Fibroblast of lung (primary cell): ENCODE measurements at places on chromosomes 5 and 9. TPM values are rescaled to one million over a fixed set of nuclear protein-coding genes. Genes with fewer than 3 reads are reported as not detected.

The PCDHGA9 gene
- total RNA-seq = 2.6 and 4.8 TPM in 2 replicates

The SLC1A3 gene
- 3.1 and 3.3 TPM in 2 replicates for total RNA-seq

The PCDHB13 gene
- 0.26 and 1.5 TPM in 2 replicates for total RNA-seq

The PTRH1 gene
- total RNA-seq = 13.1 and 26.1 TPM in 2 replicates

The PCSK1 gene
- total RNA-seq = not detected in 2 replicates

The IL3 gene
- total RNA-seq = not detected in 2 replicates

The PCDHGB5 gene
- total RNA-seq = 17.5 and 21.5 TPM in 2 replicates

The C5orf47 gene
- total RNA-seq = not detected in 2 replicates

The SLC4A9 gene
- total RNA-seq = not detected in 2 replicates

The GABRA1 gene
- not detected in 2 replicates for total RNA-seq

The PAEP gene
- not detected in 2 replicates for total RNA-seq

The ETF1 gene
- 117 and 118 TPM in 2 replicates for total RNA-seq

The SMC2 gene
- 6.7 and 12.6 TPM in 2 replicates for total RNA-seq

The AGXT2 gene
- total RNA-seq = not detected in 2 replicates

The GDNF gene
- 0.51 and 0.83 TPM in 2 replicates for total RNA-seq

The SLC34A3 gene
- total RNA-seq = not detected in 2 replicates

The GAPT gene
- total RNA-seq = not detected in 2 replicates

The ADAM19 gene
- total RNA-seq = 13.0 and 17.7 TPM in 2 replicates

The INSL4 gene
- not detected in 2 replicates for total RNA-seq

The PFN3 gene
- total RNA-seq = not detected in 2 replicates

The EEIG1 gene
- total RNA-seq = 7.2 and 13.2 TPM in 2 replicates

The EIF4EBP3 gene
- 1.8 and 2.3 TPM in 2 replicates for total RNA-seq

The VDAC1 gene
- 239 and 281 TPM in 2 replicates for total RNA-seq

The CSF2 gene
- total RNA-seq = 0.51 and 0.66 TPM in 2 replicates

The GGTA1 gene
- under 0.01 TPM in 1 of 2 replicates, not detected in the other for total RNA-seq

The GABRG2 gene
- under 0.01 TPM in 1 of 2 replicates, not detected in the other for total RNA-seq

The LNPEP gene
- total RNA-seq = 26.1 and 26.2 TPM in 2 replicates

The DDX4 gene
- not detected in 2 replicates for total RNA-seq

The PCDHGB6 gene
- total RNA-seq = 3.9 and 4.3 TPM in 2 replicates

The PRLR gene
- total RNA-seq = 0.33 TPM in 1 of 2 replicates, not detected in the other

The CYLC2 gene
- not detected in 2 replicates for total RNA-seq

The HRCT1 gene
- 0.26 and 1.2 TPM in 2 replicates for total RNA-seq

The IL5 gene
- total RNA-seq = not detected in 2 replicates

The OSMR gene
- 74.7 and 102 TPM in 2 replicates for total RNA-seq
